ENCODE measurements at places on chromosomes 5 and 9. TPM values are rescaled to one million over a fixed set of nuclear protein-coding genes. Genes with fewer than 3 reads are reported as not detected.

DNA sequence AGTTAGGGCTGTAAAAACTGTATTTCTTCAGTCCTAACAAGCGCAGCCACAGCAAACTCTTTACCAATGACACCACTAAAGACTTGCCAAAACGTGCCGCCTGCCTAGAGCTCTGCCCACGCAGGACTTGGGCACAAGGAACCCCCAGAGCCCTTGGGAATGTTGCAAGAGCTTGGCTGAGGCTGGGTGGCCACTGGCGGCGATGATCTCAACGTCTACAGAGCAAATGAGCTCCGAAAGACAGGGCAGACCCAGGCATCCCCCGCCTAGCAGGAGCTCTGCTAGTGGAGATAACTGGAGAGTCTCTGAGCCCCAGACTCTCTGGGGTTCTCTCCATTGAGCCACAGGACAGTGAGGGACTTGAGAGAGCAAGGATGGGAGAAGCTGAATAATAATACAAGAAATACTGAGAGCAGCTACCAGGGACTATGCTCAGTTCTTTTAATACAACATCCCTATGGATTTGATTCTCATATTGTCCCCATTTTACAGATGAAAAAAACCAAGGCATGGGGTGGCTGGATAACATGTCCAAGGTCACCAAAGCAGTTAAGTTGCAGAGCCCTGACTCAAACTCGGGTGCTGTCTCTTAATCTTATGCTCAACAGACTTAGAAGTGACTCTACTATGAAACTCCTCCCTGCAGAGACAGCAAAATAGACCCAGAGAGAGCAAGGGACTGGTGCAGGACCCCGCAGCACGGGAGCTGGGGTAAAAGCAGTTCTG is 32.5 kb downstream of the SHB start:
- H3K27me3 ChIP-seq = no peaks in the 10 kb centered on the region
- H3K27ac ChIP-seq = no peak overlapping the region
- no peaks in the 10 kb centered on the region for H3K36me3 ChIP-seq
- H3K4me3 ChIP-seq = no peak overlapping the region
- peaks cover 25% of the 10 kb centered on the region for H3K4me1 ChIP-seq

ZNF366 gene
- total RNA-seq = 0.47 TPM

DNA sequence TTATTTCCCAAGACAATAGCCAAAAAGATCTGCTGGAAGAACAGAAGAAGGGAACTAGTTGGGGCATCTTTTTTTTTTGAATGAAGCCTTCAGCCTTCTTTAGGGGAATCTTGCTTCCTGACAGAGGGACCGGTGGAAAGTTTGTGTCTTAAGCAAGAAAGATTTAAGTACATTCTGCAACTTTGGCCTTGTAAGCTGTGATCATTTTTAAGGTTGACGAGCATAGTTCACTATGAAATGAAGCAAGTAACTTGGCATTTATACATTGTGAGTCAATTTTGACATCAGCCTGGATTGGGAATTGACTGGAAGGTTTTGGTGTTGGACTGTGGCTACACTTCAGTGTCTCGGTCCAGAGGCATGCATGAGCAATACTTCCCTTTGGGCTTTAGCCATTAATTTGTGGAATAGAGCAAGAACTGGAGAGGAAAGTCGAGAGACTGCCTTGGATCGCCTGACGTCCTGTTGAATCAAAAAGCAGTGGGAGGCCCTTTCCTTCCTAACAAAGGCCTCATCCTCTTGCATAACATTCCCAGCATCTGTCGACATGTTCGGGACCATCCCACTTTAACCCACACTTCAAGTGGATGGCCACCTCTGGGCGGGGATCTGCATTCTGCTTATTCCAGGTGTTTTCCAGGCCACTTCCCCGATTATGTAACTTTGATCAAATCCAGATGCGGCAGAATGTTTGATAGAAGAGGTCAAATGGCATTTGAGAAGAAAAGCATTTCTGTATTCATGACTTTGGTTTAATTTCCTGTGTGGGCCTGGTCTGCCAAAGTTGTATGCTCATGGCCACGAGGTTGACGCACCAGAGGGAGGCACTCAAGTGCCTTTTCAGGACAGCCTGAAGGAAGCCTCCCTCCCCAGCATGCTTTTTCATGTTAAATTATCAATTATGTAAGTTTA is 12.5 kb downstream of the ABL1 start:
- H3K4me1 ChIP-seq = peaks cover under 1% of the 10 kb centered on the region
- H3K27me3 ChIP-seq = no peaks in the 10 kb centered on the region

DNA sequence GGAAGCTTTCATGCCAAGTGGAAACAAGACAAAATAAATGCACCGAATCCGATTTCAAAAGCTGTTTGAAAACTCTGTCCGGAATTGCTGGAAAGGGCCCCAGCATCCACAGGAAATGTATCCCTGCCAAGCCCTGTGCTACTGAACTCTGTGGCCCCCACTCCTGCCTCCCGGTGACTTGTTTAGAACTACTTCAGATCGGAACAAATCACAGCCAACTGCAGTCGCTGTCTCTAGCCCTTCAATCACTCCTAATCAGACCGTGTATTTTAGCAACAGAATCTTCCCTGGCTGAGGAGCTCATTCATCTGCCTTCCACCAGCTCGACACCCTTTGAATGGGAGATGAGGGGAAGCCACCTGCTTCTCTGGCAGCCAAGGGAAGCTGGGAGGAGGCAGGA is 94.1 kb downstream of the KCNIP1 start:
- H3K27ac ChIP-seq = no peak overlapping the region
- no peak overlapping the region for H3K4me3 ChIP-seq
- H3K4me1 ChIP-seq = no peaks in the 10 kb centered on the region
- no peaks in the 10 kb centered on the region for H3K27me3 ChIP-seq
- DNase-seq = no peak

GRCh38 chr9:87381746-87382145 is 115.9 kb upstream of the DAPK1 start:
- no peaks in the 10 kb centered on the region for H3K36me3 ChIP-seq
- H3K4me1 ChIP-seq = no peaks in the 10 kb centered on the region
- no peaks in the 10 kb centered on the region for H3K27me3 ChIP-seq
- DNase-seq = no peak
- H3K27ac ChIP-seq = no peak overlapping the region

GRCh38 chr5:165757791-165758190 is 2252.4 kb downstream of the MAT2B start:
- H3K27me3 ChIP-seq = no peaks in the 10 kb centered on the region
- no peak overlapping the region for H3K27ac ChIP-seq
- no peaks in the 10 kb centered on the region for H3K36me3 ChIP-seq
- H3K4me1 ChIP-seq = no peaks in the 10 kb centered on the region
- H3K4me3 ChIP-seq = no peak overlapping the region

PKD2L2 gene
- total RNA-seq = not detected

SLC34A1 gene
- not detected for total RNA-seq

PHF24 gene
- total RNA-seq = 0.64 TPM

DDX4 gene
- not detected for total RNA-seq

DNA sequence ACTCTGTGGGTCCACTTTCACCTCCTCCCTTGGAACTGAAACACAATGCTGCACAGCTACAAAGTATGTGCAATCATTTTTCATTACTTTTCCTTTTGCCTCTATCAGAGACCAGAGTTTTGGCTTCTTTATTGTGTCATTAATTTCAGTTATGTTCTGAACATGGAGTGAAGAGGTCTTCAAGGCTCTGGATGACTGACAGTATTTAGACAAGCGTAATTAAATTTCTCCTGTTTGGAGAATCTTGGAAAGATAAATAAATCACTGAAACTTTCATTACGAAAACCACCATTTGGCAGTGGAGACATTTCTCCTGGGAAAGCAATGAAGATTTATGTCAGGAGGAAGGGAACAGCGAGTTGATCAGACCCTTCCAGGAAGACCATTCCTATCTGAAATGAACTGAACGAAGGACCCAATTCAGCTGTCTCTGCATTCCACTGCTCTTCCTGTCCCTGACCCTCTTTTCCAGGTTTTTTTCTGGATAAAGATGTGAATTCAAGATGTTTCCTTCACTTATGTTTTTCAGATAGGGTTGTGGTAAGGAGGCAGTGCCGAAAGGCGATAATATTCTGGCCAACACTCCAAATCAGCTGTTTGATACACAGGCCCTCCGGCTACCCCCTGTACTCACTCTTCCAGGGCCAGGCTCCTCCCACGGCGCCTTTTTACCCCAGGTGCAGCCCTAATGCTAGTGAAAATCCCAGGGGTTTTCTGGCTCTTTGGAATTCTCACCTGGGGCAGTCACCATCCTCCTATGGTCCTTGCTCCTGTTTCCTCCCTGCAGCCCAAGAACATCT is 77.2 kb upstream of the OSMR start:
- H3K27ac ChIP-seq = no peak overlapping the region
- no peaks in the 10 kb centered on the region for H3K27me3 ChIP-seq
- DNase-seq = no peak

- H3K4me1 ChIP-seq = no peaks in the 10 kb centered on the region
- no peaks in the 10 kb centered on the region for H3K27me3 ChIP-seq
- H3K4me3 ChIP-seq = no peak overlapping the region
- H3K36me3 ChIP-seq = no peaks in the 10 kb centered on the region
These were observed 491.9 kb upstream of the TUSC1 start for GRCh38 chr9:26170190-26170589.

CDH9 gene
- total RNA-seq = not detected

- no peak for DNase-seq
- H3K36me3 ChIP-seq = no peaks in the 10 kb centered on the region
- H3K4me3 ChIP-seq = no peak overlapping the region
- no peaks in the 10 kb centered on the region for H3K4me1 ChIP-seq
- no peak overlapping the region for H3K27ac ChIP-seq
- H3K27me3 ChIP-seq = no peaks in the 10 kb centered on the region
These were observed 494.1 kb downstream of the TLE1 start for GRCh38 chr9:81195206-81195605.

DNA sequence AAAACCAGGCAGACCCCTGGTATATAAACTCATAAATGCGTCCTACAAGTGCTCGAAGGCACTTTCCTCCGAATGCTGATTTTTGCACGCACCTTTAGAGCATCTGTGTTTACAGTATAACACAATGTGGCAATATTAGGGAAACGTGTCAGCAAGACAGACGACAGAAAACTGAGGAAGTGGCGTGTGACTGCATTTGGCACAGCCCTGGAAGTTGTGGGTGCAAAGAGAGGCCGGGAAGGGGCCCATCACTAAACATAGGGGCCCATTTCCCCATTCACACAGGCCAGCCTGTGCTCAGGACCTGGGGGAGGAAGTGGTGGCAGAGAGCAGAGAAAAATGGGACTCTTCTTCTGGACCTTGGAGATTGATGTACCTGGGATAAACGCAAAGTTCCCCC is 48.2 kb downstream of the RASGEF1C start:
- no peaks in the 10 kb centered on the region for H3K27me3 ChIP-seq
- no peaks in the 10 kb centered on the region for H3K4me1 ChIP-seq
- H3K4me3 ChIP-seq = no peak overlapping the region

NRG2 gene
- total RNA-seq = 0.48 TPM

DNA sequence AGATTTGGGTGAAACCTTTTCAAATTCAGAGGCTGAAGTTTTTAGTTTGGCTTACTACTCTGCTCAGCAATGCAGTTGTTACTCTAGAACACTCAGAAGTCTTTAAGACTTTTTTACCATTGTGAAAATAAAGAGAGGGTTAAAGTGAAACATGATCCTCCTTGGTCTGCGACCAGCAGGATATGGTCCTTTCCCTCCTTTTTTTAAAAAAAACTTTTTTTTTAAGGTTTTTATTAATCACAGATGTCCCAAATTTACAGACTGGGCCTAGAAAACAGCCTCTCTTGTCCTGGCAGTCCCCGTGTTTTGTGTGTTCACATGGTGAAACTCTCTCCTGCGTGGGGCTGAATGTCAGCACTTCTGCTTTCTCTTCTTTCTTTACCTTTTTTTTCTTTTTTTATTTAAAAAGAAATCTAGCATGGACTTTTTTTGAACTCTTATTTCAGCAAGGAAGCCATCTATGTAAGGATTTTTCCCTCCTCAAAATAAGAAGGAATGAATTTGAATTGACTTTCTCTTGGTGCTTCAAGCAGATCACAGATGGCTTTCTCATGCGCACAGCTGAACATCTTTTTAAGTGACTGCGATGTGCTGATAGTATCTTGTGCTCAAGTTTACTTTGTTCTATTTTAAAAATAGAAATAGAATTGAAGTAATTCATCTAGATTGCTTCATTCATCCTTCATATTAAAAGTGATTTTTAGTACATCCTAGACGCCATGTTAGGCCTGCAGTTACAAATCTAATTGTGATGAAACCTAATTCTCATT is 128.7 kb upstream of the OTULINL start:
- no peaks in the 10 kb centered on the region for H3K27me3 ChIP-seq
- H3K4me1 ChIP-seq = peaks cover 12% of the 10 kb centered on the region
- no peak overlapping the region for H3K27ac ChIP-seq

GRCh38 chr5:157915638-157916037 is 56.7 kb upstream of the CLINT1 start:
- H3K27me3 ChIP-seq = no peaks in the 10 kb centered on the region
- H3K27ac ChIP-seq = no peak overlapping the region
- DNase-seq = peak; percentile 71
- H3K36me3 ChIP-seq = no peaks in the 10 kb centered on the region
- no peak overlapping the region for H3K4me3 ChIP-seq

IFNB1 gene
- not detected for total RNA-seq
